Activated naive CD4-positive, alpha-beta T cell treated with anti-CD3 and anti-CD28 coated beads, Interleukin-2, amount 50 U/mL, for 16 hours (primary cell): ENCODE measurements at places on chromosomes 2 and 18.

- DNase-seq: peak; percentile 97
Observed at GRCh38 chr2:97995734-97996624, at the start of gene TMEM131. TMEM131 (minus strand) TSS chr2:97995948; CDS start chr2:97995662, 286 bp downstream.

- no peak for DNase-seq
Observed at GRCh38 chr2:219299372-219299760, 9.8 kb downstream of the PTPRN start.

DNA sequence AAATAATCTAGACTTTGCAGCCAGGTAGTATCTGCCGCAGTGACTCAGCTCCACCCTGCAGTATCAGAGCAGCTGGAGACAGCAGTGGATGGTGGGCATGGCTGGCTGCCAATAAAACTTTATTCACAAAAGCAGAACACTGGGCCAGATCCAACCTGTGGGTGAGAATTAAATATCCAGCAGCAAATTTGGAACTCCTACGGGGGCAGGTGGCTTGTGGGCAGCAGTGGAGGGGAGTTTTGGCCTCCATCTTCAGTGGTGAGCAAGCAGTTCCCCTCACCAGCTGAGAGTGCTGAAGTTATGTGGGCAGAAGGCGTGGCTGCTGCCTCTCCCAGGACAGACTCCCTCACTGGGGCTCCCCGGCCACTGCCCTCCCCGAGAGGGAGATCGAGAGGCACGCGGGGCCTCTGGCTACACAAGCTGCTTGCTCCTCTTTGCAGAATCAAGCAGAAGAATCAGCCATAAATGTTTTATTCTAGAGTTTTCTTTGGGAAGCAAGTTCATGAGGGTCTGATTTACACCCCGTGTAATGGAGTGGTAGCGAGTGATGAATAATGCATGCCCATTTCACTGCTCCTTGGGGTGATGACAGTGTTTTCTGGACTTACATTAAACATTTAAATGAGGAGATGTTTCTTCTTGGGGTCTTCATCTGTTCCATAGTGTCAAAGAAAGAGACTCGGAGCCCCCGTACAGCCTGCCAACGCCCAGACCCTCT is 204.3 kb downstream of the SEPTIN10 start:
- DNase-seq: no peak

DNA sequence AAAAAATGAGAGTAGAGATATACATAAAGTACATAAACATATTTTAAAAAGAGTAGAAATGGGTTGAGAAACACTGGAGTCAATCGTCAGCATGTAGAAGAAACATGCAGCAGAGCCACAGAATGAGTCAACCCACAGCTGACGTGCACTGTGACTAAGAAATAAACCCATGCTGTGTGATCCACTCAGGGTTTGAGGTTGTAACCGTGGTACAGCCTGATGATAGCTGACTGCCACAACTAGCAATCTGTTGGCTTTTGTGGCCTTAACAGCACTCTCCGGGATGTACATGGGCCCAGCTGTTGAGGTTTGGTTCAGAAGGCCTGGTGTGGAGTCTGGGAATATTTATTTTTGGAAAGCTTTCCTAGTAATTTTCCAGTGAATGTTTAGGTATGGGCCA is 554.4 kb upstream of the MEX3C start:
- no peak for DNase-seq

DNA sequence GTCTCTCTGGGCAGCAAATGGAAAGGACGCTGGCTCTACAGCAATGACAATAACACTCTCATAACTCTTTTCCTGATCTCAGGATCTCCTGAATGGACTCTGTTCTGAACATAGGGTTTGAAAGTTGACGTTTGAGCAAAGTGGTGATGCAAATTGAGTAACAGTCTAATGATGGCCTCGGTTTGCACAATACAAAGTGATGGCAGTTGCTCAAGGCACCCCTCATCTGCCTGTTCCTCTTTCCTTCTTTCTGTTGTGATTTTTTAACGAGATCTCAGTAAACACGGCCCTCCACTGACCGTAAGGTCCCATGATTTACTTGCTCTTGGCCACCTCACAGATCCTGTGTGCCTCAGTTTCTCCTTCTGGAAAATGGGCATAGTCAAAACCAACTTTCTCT is 303.6 kb downstream of the SLC8A1 start:
- no peak for DNase-seq

DNA sequence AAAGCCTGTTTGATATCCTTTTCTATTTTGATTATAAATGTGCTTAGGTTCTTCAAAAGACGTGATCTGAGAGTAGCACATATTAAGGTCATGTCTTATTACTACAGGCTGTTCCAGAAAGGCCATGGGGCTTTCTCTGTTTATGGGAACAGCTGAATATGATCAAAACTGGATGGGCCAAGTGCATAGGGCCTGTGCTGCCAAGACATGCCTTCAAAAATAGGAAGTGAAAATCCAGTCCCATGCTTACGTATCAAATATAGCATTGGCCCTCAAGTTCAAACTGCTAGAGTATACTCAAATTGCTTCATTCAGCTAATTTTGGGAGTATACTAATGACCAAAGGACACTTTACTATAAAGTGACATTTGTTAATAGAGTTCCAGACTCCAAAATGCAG is 24.1 kb downstream of the SLC25A52 start:
- DNase-seq: no peak

DNA sequence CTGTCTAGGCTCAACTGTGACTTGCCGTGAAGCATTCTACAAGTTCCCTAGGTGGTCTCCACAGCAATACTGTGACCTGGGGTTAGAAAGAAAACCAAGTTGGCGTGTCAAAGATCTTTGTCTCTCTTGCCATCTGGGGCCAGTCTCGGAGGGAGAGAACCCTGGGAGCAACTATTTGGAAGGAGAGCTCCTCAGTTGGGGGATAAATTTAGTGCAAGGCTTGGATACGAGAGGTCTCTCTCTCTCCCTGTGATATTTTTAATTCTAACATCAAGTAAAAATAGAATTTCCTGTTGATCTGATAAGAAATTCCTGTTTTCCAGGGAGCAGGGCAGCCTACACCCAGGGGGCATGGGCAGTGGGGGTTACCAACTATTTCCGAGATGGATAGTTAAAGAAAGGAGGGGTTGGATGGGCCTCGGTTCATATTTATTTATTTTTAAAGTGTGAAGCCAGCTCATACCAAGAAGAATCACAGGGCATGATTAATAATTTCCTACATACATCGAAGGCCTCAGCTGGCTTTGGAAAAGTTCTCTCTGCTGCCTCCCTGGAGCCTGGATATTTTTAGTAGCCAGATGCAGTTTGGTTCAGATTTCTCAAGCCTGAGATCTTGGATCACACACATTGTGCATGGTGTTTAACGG is 62.8 kb downstream of the EHD3 start:
- DNase-seq: no peak

GRCh38 chr2:58158481-58158880 is 82.6 kb downstream of the FANCL start:
- no peak for DNase-seq

DNA sequence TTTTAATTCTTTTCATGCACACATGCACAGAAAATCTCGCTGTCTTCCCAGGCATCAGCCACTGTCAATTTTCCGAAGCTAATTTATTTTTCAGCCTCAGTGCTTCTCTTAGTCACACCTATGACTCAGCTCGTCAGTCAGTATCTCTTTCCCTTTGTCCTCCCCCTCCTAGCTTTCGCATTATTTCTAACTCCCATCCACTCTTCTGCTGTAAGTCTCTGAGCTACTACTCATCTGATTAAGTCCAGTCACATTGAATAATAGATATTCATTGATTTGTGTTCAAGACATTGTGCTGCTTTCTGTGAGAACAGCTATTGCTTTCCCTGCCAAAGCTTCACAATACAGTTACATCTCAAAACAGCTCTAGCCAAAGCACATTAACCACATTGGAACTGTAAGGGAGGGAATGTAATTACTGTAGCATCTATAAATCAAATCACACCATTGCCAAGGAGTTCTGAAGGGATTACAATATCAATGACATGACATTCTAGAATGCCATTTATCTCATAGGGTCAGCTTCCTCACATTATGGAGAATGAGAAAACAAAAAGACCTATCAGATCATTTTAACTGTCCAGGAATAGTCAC is 89.4 kb downstream of the SCN3A start:
- no peak for DNase-seq

- DNase-seq: no peak
Observed at GRCh38 chr2:135208016-135208415, 155.9 kb downstream of the RAB3GAP1 start.

GRCh38 chr2:82182270-82182669 is 1877.7 kb upstream of the LRRTM1 start:
- no peak for DNase-seq
